Osteoblast (primary cell): ENCODE measurements at places on chromosomes 6 and 20.
A peak's percentile ranks its signal among the peaks of the same experiment; 100 is the strongest.

GRCh38 chr6:89793586-89793985 is 26.0 kb downstream of the MDN1 start:
- no peaks in the 10 kb centered on the region for H3K27me3 ChIP-seq
- DNase-seq, result no peak
- no peak overlapping the region for H3K4me3 ChIP-seq
- H3K27ac ChIP-seq, result no peak overlapping the region
- H3K4me1 ChIP-seq, result peaks cover 3% of the 10 kb centered on the region
- H3K36me3 ChIP-seq, result peaks cover 26% of the 10 kb centered on the region

DNA sequence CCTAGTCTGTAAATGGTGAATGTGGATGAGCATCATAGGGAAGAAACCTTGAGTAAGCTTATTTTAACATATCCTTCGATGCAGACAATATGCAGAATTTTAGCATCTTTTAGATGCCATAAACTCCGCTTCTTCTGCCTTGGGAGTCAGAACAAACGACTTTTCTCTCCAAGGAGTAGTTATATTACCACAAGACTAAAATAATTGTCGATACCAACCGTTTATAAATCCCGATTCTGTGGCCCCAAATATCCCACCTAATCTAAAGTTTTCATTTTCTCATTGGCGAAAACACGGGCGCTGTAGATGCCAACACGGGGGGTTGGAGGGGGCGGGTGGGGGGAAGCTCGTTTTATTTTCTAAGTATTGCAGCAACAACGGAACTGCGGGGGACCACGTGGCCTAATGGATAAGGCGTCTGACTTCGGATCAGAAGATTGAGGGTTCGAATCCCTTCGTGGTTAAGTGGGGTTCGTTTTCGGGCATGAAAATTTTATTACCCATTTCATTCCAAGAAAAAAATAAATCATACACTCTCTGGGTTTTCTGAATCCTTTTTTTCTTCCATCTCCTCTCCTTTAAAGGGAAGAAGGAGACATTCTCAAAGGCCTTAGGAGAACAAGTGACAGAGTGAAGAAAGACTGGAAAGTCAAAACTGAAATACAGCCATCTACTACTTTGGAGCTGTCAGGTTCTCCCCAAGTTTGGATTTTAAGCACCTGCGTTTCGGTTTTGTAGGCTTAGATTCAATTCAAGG is 65.5 kb upstream of the BTN3A2 start:
- H3K36me3 ChIP-seq, result no peaks in the 10 kb centered on the region
- no peak for DNase-seq
- no peak overlapping the region for H3K27ac ChIP-seq
- H3K4me1 ChIP-seq, result peaks cover 21% of the 10 kb centered on the region
- H3K27me3 ChIP-seq, result no peaks in the 10 kb centered on the region

DNA sequence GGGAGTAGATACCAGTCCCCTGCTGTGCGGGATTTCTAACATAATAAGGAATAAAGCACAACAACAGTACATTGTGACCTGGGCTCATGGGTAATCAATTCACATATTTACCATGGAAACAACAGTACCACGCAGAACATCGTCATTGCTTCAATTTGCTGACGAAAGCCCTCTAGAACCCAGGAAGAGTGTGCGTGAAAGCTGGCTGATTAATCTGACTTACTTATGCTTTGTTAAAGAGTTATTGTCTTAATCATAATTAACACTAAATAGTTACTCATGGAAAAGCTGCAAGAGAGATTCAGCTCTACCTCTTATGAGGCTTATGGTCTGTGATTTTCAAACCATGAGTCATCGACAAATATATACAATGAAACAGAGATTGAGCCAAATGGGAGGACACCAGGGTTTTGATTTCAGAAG is 644.3 kb upstream of the AGPAT4 start:
- H3K36me3 ChIP-seq, result no peaks in the 10 kb centered on the region
- no peak overlapping the region for H3K27ac ChIP-seq
- DNase-seq, result no peak
- H3K4me3 ChIP-seq, result no peak overlapping the region

DNA sequence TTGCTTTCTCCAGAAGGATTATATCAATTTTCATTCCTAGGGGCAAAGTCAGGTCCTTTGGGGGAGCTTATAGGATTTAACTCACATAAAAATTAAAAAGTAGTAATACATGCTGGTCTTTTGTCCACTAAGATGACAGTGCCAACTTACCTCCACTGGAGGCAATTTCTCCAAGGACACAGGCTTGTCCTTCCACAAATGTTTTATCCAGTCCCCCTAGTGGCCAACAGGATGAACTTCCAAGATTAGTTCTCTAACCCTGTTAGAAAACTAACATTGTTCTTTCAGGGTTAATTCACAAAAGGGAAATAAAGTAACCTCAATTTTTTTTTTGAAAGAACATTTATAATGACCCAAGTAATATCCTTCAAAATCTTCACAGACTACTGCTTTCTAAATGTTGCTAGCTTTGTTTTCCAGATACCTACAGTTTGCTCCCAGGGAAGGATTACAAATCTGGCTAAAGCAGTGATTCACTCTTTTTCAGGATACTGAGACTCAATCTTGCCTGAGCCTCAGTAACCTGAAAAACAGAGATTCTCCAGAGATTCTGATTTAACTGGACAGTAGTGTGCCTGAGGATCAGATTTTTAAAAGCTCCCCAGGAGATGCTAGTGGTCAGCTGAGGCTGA is 31.7 kb upstream of the UBR2 start:
- no peak overlapping the region for H3K27ac ChIP-seq
- H3K4me1 ChIP-seq, result no peaks in the 10 kb centered on the region
- no peak overlapping the region for H3K4me3 ChIP-seq
- H3K27me3 ChIP-seq, result no peaks in the 10 kb centered on the region
- peak; percentile 80 for DNase-seq

DNA sequence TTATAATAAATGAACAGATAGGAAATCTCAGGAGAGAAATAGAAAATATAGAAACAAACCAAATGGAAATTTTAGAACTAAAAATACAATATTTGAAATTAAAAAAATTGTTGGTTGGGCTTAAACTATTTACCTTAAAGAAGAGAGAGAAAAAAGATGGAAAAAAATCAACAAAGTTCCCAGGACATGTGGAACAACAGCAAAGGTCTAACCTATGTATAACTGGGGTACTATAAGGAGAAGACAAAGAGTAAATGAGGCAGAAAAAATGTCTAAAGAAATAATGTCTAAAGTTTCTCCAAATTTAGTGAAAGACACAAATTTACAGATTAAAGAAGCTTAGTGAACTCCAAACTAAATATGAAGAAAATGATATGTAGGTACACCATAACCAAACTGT is 41.1 kb upstream of the ZBTB24 start:
- H3K4me1 ChIP-seq, result no peaks in the 10 kb centered on the region
- H3K27me3 ChIP-seq, result no peaks in the 10 kb centered on the region
- H3K4me3 ChIP-seq, result no peak overlapping the region
- no peak for DNase-seq

GRCh38 chr6:163218361-163218894 is 196.1 kb upstream of the QKI start:
- no peaks in the 10 kb centered on the region for H3K27me3 ChIP-seq
- H3K36me3 ChIP-seq, result no peaks in the 10 kb centered on the region
- no peak overlapping the region for H3K27ac ChIP-seq
- no peak overlapping the region for H3K4me3 ChIP-seq
- no peak for DNase-seq
- H3K4me1 ChIP-seq, result no peaks in the 10 kb centered on the region

GRCh38 chr6:110430236-110430635 is 14.9 kb upstream of the DDO start:
- H3K4me3 ChIP-seq, result no peak overlapping the region
- peaks cover 16% of the 10 kb centered on the region for H3K27me3 ChIP-seq
- no peaks in the 10 kb centered on the region for H3K4me1 ChIP-seq
- DNase-seq, result no peak
- no peaks in the 10 kb centered on the region for H3K36me3 ChIP-seq

DNA sequence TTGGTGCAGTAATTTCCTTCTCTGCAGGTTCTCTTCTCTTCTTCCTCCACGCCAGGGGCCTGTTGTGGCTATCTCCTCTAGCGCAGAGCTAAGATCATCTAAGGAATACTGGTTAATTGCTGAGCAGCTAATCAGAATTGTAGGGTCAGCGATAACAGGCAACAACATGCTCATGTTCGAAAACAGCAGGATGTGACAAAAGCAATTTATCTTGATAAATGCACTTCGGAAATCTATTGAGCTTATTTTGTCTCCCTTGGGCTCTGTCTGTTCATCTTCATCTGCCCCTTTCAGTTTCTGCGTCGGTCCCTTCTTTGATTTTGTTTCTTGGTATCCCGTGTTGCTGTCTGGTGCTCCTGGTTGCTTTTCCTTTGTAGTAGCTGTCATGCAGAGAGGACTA is 67.3 kb upstream of the MAP3K7 start:
- no peaks in the 10 kb centered on the region for H3K36me3 ChIP-seq
- no peak overlapping the region for H3K4me3 ChIP-seq
- H3K27me3 ChIP-seq, result no peaks in the 10 kb centered on the region
- no peak for DNase-seq

DNA sequence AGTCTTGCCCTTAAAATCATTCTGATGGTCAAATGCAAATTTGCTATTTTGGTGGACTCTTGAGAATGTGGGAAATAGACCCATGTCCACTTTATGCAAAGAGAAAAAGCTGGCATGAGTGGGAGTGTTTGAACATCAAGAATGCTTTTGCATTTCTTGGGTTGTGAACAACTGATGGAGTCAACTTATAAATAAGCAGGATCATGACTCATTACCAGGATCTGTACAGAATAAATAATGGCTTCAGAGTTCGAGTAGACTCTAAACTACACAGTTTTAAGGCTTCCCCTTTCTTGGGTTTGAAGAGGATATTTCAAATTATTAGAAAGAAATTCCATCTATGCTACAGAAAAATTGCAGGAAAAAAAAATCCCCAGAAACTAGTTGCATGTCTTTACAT is 195.5 kb downstream of the EYA4 start:
- H3K27ac ChIP-seq, result no peak overlapping the region
- no peak for DNase-seq
- no peaks in the 10 kb centered on the region for H3K4me1 ChIP-seq
- H3K27me3 ChIP-seq, result no peaks in the 10 kb centered on the region
- no peaks in the 10 kb centered on the region for H3K36me3 ChIP-seq

DNA sequence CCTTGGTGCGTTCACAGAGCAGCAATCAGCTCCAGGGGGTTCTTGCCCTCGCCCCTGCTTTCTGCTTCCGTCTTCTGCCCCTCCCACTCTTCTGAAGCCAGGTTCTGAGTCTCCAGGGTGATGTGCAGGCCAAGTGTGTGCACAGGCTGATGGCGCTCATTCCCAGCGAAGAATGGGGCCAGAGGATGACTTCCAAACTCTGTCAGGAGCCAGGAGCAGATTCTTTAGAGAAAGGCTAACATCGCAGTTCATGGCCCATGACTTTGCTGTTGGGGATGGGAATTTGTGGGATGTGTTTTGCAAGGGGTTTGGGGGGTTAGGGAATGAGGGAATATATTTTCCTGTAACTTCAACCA is 56.1 kb upstream of the CCN6 start:
- peaks cover 8% of the 10 kb centered on the region for H3K4me1 ChIP-seq
- H3K36me3 ChIP-seq, result no peaks in the 10 kb centered on the region
- H3K4me3 ChIP-seq, result no peak overlapping the region
- no peaks in the 10 kb centered on the region for H3K27me3 ChIP-seq
- H3K27ac ChIP-seq, result no peak overlapping the region

GRCh38 chr6:39892490-39893129 is 41.7 kb downstream of the MOCS1 start:
- H3K36me3 ChIP-seq, result peaks cover 28% of the 10 kb centered on the region
- peak; percentile 95 for DNase-seq
- no peak overlapping the region for H3K4me3 ChIP-seq

- no peak overlapping the region for H3K4me3 ChIP-seq
- DNase-seq, result no peak
- no peaks in the 10 kb centered on the region for H3K36me3 ChIP-seq
- H3K4me1 ChIP-seq, result no peaks in the 10 kb centered on the region
- H3K27ac ChIP-seq, result no peak overlapping the region
These were observed 148.7 kb upstream of the NEDD9 start for GRCh38 chr6:11380969-11381744.

DNA sequence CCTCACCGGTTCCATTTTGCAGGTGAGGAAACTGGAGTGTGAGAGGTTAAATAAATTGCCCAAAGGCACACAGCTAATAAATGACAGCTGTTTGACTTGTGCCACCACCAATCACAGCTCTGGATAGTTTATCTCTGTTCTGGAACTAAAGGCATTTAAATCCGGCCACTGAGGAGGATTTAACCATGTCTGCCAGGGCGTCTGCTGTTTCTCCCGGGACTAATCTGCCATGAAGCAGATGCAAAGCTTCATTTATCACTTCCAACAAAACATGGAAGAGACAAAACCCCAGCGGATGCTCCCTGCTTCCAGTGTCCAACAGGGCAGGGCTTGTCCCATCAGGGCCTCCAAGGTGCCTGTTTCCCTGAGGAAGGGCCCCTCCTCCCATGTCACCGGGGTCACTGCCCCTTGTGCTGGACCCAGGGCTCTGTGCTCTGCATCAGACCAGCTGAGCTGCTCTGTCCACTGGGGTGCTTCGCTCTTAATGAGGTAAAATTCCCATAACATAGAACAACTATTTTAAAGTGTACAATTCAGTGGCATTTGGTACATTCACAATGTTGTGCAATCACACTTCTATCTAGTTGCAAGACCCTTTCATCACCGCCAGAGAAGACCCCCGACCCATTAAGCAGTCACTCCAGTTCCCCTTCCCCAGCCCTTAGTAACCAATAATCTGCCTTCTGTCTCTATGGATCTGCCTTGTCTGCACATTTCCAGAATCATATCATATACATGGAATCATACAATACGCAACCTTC is 244.3 kb downstream of the PTPRT start:
- H3K36me3 ChIP-seq, result no peaks in the 10 kb centered on the region
- H3K27me3 ChIP-seq, result no peaks in the 10 kb centered on the region
- DNase-seq, result no peak
- no peak overlapping the region for H3K4me3 ChIP-seq
- no peaks in the 10 kb centered on the region for H3K4me1 ChIP-seq

- H3K36me3 ChIP-seq, result no peaks in the 10 kb centered on the region
- no peak for DNase-seq
- no peak overlapping the region for H3K27ac ChIP-seq
- H3K4me1 ChIP-seq, result no peaks in the 10 kb centered on the region
These were observed 19.4 kb downstream of the GPX6 start for GRCh38 chr6:28496099-28496779.

GRCh38 chr20:8254911-8255582 is 123.0 kb downstream of the PLCB1 start:
- H3K27ac ChIP-seq, result no peak overlapping the region
- H3K4me1 ChIP-seq, result no peaks in the 10 kb centered on the region
- no peak for DNase-seq
- H3K4me3 ChIP-seq, result no peak overlapping the region
- H3K36me3 ChIP-seq, result no peaks in the 10 kb centered on the region
- H3K27me3 ChIP-seq, result no peaks in the 10 kb centered on the region

DNA sequence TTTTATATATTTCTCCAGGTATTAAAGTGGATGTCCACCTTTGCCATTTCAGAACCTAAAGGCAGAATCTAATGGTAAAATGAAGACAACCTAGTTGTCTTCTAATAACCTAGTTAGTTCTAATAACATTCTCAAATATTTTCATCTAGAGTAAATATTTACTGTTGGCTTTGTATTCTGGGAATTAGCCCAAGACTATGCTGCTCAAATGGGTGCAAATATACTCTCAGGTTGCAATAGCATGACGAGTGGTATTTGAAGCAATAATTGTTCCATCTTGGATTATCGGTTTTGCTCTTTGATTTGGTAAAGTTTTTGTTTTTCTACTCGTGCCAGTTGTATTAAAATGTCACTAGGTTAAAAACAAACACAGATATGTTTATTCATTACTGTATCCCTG is 21.0 kb upstream of the RSPH4A start:
- no peak overlapping the region for H3K27ac ChIP-seq
- no peak overlapping the region for H3K4me3 ChIP-seq
- no peaks in the 10 kb centered on the region for H3K4me1 ChIP-seq
- H3K36me3 ChIP-seq, result peaks cover 31% of the 10 kb centered on the region
- no peak for DNase-seq
- no peaks in the 10 kb centered on the region for H3K27me3 ChIP-seq
